HepG2 (cell line): ENCODE measurements at places on chromosomes 3 and 15. TPM values are rescaled to one million over a fixed set of nuclear protein-coding genes. Genes with fewer than 3 reads are reported as not detected.

GRCh38 chr3:196661400-196661799 lies 21.9 kb downstream of the NRROS start:
- DNase-seq: no peak

GRCh38 chr3:100630664-100631063 lies 21.3 kb downstream of the ADGRG7 start:
- no peak for DNase-seq

- no peak for DNase-seq
Observed at GRCh38 chr3:115246461-115247020, 99.5 kb upstream of the ZBTB20 start.

EFCC1 gene
- total RNA-seq: not detected in 2 replicates

COL6A5 gene
- total RNA-seq: not detected in 2 replicates

SI gene
- total RNA-seq: not detected in 2 replicates

INTS14 gene
- total RNA-seq: 52.0 and 57.8 TPM in 2 replicates

- DNase-seq: no peak
Observed at GRCh38 chr3:107307205-107307604, 70.0 kb upstream of the CCDC54 start.

BOC gene
- not detected in 2 replicates for total RNA-seq

- DNase-seq: peak; percentile 33
Observed at GRCh38 chr15:66838671-66839239, 136.7 kb downstream of the SMAD6 start.

DNA sequence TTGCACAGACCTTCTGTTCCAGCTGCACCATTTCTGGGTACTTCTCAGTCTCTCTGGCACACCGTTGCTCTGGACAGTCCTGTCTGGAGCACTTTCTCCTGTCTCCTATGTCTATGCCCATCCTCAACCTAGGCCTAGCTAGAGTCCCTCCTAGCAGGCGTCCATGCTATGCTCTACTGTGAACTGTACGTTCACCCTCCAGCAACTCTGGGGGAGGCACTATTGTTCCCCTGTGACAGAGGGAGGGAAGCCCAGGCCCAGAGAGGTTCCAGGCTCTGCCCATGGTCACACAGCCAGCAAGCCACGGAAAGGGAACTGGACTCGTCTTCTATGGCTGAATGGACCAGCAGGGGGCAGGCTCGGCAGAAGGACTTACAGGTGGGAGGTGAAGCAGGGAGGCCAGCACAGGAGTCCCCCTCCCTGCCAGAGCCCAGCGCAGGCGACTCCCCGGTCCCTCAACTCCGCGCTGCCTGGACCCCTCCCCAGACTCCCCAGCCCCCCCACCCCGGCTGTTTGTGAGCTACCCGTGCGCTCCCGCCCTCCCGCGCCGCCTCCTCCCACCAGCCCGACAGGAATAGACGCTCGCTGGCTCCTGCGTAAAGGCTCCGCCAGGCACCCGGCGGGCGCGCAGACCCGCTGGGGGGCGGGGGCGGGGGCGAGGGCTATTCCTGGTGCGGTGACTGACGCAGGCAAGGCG lies 1.7 kb upstream of the LINGO1 start:
- peak; percentile 46 for DNase-seq

DNA sequence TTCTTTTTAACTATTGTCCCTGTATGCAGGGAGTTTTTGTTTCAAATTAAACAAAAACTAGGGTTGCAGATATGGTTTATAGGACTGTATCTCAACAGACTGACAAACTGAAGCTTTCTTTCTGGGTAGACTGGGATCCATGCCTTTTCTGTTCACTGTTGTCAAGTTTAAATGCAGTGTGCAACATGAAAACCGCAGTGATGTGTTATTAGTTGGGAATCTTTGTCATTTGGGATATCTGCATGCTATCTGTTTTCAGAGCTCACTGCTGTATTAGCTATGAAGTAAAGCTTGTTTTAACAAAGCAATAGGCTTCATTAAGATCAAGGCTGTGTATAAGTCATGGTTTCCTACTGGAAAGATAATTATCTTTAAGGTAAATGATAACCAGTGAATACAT lies 21.4 kb upstream of the MCF2L2 start:
- DNase-seq: no peak

DNA sequence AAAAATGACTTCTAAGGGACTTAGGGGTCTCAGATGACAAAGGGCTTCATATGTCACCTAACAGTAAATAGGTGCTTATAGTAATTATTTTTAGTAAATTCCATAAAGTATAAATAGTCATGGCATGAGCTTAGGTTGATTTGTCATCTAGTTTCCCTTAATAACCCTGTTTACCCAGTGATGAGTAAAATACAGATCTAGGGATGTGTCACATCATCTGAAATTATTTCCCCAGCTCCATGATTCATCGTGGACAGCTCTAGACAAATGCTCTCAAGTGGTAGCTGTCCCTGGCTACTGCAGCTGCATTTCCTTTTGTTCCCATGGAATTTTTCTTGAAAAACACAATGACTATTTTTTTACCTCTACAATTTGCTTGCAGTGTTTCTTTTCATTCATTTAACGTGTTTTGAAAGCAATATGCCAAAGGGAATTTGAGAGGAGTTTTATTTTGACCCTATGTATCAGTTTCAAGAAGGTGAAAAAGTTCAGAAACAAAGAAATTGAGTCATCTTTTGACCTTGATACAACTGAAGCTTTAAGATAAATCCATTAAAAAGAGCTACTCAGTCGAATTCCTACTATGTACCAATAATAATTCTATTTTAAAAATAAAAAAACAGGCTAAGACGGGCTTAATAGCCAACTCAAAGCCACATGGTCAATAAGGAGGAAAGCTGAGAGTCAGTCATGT lies 241.6 kb downstream of the KCNMB2 start:
- DNase-seq: no peak

DNA sequence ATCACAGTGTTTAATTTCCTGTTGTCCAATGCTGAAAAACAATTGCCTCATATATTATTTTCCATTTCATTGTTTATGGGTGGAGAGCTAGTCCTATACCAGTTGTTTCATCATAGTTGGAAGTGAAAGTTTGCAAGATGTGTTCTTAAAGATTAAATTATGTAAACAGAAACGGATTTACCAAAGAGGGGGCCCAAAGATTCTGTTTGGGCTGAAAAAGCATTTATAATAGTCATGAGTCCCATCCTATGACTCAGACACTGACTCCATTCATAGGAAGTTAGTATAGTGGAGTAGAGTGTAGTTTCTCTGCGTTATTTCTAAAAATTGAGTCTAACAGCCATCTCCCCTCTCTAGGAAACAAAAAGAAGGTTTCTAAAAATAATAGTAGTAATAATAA lies 24.3 kb downstream of the NFKBIZ start:
- no peak for DNase-seq

- DNase-seq: no peak
Observed at GRCh38 chr3:55692295-55692956, 205.3 kb upstream of the WNT5A start.

CCR5 gene
- total RNA-seq: not detected in 2 replicates

DNA sequence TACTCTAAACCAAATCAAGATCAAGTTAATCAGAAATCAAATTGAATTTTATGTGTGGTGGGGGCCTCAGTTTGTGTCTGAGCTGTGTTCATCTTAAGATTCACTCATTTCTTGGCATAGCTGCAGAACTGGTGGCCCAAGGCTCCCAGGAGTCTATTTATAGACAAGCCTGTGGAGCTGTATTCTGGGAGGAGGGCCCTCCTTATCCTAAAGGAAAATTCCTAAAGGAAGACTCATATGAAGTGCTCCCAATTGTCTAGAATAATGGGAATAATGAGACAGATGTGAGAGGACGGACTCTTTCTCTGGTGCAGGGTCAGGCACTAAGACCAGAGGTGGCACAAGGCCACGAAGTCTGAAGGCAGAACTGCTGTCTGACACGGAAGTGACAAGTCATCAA lies 38.9 kb downstream of the C3orf85 start:
- no peak for DNase-seq

DNA sequence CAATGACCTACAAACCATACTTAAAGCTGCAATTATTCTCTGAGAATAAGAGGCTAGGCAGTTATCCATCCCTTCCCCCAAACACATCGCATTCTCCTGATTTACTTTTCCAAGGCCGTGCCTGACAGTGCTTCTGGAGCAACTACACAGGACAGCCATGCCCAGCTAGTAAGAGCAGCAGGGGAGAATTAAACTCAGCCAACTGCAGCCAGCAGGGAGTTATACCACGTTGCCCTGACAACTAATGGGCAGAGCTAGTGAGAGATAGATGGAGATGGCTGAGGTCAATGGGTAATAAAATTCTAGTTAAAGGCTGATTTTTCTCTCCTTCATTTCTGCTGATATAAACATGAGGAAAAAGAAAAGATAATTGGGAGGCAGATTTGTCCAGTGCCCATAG lies 193.8 kb upstream of the PPP2R3A start:
- DNase-seq: no peak

SLC9C1 gene
- total RNA-seq: not detected in 2 replicates

FANCD2OS gene
- total RNA-seq: not detected in 2 replicates

GOLGA8M gene
- not detected in 2 replicates for total RNA-seq

GRCh38 chr15:63075015-63075983 lies 32.8 kb downstream of the TPM1 start:
- DNase-seq: no peak

DNA sequence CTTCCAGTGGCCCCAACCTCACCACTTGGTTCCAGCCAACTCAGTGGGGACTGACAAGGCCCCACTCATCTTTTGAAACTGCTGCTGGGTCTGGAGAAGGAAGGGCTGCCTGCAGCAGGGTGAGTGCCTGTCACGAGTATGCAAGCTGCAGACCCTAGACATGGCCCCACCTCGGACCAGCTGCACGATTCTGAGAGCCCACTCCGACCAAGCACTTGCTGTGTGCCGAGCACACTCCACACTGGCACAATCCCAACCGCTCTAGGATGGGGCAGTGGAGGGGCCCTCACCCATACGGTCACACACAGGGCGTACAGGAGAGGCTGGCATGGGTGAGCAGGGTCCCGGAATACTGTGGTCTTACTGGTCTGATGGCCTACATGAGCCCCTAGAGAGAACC lies 8.0 kb upstream of the PLXND1 start:
- DNase-seq: no peak

CISH gene
- total RNA-seq: 0.73 and 0.91 TPM in 2 replicates

GRCh38 chr15:50884540-50884939 lies 23.9 kb upstream of the AP4E1 start:
- no peak for DNase-seq

- DNase-seq: no peak
Observed at GRCh38 chr3:130834476-130834875, 59.4 kb upstream of the ATP2C1 start.

DNA sequence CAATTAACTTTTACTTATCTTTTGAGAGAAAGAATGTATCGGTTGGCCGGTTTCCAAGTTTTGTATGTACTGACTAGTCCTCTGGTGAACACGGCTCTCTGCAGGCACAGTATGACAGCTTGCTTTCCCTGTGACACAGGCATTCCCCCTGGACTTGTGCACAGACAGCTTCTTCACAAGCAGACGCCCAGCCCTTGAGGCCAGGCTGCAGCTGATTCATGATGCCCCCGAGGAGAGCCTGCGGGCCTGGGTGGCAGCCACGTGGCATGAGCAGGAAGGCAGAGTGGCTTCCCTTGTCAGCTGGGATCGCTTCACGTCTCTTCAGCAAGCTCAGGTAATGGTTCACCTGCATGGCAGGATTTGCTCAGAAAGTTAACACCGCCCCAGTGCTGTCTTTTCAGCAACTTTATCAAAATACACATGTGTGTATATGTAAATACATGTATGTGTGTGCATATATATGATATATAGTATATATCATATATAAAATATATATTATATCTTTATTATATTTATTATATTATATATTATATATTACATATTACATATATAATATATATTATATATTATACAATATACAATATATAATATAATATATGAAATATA lies 25.5 kb downstream of the FAN1 start:
- no peak for DNase-seq

GRCh38 chr15:57462381-57462780 lies 86.1 kb downstream of the CGNL1 start:
- no peak for DNase-seq

GRCh38 chr15:56805466-56806147 lies 72.3 kb upstream of the ZNF280D start:
- DNase-seq: no peak

C3orf85 gene
- not detected in 2 replicates for total RNA-seq

GRCh38 chr3:45223889-45224727 lies 2.0 kb downstream of the TMEM158 start:
- no peak for DNase-seq

- DNase-seq: no peak
Observed at GRCh38 chr3:179436517-179436916, 14.8 kb downstream of the GNB4 start.

MINDY2 gene
- 12.6 and 15.6 TPM in 2 replicates for total RNA-seq

- DNase-seq: no peak
Observed at GRCh38 chr3:139689122-139689521, 11.3 kb upstream of the NMNAT3 start.

DNA sequence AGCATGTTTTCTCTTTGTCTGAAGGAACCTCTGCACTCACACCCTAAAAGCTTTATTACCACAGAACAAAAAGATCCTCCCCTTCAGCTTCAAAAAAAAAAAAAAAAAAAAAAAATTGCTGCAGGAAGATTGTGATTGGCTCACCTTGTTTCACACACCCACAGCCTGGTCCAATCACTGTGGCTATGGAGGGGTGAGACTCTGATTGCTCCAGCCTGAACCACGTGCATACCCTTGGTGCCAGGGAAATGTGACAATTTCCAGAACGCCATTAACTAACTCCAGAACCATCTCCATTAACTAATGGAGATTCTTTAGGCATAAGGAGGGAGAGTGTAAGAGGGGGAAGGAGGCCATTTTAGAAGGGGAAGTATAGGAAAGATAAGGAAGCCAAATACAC lies 106.5 kb upstream of the CRBN start:
- DNase-seq: no peak

- DNase-seq: no peak
Observed at GRCh38 chr3:27353221-27353620, 16.0 kb downstream of the NEK10 start.

CIB2 gene
- total RNA-seq: 1.5 and 1.8 TPM in 2 replicates

DNA sequence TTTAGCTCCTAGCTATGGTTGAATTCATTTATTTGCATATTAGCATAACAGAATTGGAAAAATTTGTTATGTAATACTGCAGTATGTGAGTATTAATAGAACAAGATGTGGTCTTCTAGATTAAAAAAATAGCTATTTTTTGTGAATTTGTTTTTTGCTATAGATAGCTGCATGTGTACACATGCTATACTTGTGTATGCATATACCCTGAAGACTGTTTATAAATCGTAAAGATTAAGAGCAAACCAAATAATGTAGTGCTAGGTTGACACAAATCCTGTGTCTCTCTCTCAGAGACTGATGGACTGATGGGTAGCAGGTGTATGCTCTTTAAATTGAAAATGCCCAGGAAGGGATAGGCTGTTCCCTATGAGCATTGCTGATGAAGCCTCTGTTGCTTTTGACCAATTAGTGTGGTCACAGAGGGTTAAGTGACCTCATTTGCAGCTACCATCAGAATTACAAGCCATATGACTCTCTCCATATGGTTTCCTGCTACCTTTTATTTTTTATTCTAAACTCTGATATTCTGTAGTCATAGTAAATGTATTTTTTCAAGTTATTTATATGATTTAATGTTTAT lies 9.0 kb downstream of the PLCL2 start:
- no peak for DNase-seq

GATM gene
- total RNA-seq: 1.5 and 2.1 TPM in 2 replicates

GREM1 gene
- total RNA-seq: 0.02 and 0.11 TPM in 2 replicates

- DNase-seq: no peak
Observed at GRCh38 chr15:84620626-84621025, 19.8 kb downstream of the ZSCAN2 start.

GRCh38 chr15:39455471-39455991 lies 125.3 kb upstream of the THBS1 start:
- peak; percentile 97 for DNase-seq

- DNase-seq: no peak
Observed at GRCh38 chr3:101667331-101667730, 9.6 kb downstream of the ZBTB11 start.
